Panc1 (cell line): ENCODE measurements at places on chromosomes 3 and 15.
A peak's percentile ranks its signal among the peaks of the same experiment; 100 is the strongest.

- DNase-seq = no peak
Observed at GRCh38 chr15:68639926-68640600, 61.3 kb downstream of the CORO2B start.

- DNase-seq = no peak
Observed at GRCh38 chr15:26634319-26634718, 138.5 kb downstream of the GABRB3 start.

- no peak for DNase-seq
Observed at GRCh38 chr3:193819117-193820010, 226.4 kb downstream of the OPA1 start.

DNA sequence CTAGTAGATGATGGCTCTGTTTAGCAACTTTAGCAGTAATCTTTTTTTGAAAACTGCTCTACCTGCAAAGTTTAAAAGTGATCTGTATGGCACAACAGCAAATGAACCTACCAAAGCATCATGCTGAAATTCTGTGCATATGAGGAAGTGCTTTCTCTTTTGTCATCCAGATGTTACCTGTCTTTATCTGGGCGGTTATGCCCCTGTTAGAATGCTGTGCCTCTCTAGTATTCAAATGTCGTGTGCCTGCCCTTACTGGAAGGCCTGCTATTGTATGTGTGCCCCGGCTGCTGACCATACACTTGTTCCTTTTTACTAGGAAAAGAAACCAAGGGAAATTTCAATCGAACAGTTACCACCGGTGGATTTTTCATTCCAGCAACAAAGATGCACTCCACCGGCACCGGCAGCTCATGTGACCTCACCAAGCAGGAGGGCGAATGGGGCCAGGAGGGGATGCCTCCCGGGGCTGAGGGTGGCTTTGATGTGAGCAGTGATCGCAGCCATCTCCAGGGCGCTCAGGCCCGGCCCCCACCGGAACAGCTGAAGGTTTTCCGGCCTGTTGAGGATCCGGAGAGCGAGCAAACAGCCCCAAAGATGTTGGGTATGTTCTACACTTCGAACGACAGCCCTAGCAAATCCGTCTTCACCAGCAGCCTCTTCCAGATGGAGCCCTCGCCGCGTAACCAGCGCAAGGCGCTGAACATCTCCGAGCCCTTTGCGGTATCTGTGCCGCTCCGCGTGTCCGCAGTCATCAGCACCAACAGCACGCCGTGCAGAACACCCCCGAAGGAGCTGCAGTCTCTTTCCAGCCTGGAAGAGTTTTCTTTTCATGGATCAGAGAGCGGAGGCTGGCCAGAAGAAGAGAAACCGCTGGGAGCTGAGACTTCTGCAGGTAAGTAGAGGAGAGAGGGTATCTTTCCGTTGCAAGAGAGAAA is 61.6 kb downstream of the TMEM39A start:
- no peak for DNase-seq

GRCh38 chr3:195352895-195353488 is 82.0 kb upstream of the XXYLT1 start:
- DNase-seq = peak; percentile 69

DNA sequence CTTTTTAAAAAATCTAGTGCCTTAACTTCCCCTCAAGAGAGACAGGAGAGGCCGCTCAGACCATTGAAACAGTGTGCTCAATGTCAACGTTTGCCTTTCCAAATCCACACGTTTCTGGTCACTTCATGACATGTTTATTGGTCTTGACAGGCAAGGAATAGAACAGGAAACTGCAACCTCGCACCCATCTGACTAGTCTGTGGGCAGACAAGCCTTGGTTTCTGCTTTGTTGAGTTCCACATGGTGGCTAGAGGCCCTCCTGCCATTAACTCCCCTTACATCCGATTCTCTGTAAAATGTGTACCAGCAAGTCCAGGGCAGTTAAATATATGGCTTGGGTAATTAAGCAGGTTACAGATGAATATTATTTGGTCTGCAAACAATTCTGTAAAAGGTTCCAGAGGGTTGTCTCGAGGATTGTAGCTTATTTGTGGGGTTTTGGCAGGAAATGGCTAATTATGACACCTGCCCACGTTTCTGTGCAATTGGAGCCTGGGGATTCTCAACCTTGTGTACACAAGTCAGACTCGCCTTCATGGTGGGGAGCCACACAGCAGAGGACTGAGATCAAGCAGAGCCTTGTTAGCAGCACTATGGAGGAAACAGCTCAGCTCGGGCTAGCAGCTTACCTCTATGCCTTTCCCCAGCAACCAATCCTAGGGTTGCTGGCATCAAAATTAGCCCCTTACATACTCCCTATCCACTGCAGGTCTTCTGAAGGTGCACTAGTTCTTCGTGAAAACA is 317.5 kb upstream of the IGF1R start:
- DNase-seq = no peak

DNA sequence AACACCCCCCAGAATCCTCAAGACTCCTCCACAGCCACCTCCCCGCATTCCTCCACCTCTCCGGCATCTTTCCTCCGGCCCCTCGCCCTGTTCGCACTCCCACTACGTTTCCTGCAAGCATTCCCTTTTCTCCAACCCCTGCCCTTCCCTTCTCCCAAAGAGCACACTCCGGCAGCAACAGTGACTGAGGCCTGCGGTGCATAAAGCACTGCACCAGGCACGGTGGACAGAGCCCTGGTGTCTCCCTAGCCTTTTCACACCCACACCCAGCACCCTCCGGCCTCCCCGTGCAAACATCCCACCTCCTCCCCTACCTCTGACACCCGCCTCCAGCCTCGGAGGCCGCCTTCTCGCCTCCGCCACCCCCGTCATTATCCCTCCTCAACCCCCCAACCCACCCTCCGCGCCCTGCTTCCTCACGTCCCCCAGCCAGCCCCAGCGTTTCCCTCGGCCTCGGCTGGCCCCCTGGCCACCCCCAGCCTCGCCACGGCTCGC is 577 bp downstream of the ZNF148 start:
- no peak for DNase-seq

GRCh38 chr15:35751413-35752133 is 205.6 kb upstream of the DPH6 start:
- DNase-seq = peak; percentile 50

GRCh38 chr3:98732286-98733052 is 30.7 kb upstream of the ST3GAL6 start:
- no peak for DNase-seq

DNA sequence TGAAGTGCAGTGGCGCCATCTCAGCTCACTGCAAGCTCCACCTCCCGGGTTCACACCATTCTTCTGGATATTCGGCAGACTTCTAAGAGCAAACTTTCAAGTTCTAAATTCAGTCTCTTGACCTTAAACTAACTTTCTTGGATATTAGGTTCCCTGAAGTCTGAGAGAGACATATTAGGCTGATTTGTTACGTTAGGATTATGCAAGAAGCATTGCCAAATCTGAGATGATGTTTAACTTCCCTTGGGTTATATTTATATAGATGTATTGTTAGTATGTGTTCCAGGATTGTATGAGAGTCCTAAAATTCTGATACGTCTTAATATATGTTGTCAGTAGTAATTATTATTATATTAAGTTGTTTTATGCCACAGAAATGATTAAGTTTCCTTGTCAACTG is 80.1 kb downstream of the SLC6A1 start:
- no peak for DNase-seq

- no peak for DNase-seq
Observed at GRCh38 chr3:26084629-26085028, 294.7 kb downstream of the OXSM start.

DNA sequence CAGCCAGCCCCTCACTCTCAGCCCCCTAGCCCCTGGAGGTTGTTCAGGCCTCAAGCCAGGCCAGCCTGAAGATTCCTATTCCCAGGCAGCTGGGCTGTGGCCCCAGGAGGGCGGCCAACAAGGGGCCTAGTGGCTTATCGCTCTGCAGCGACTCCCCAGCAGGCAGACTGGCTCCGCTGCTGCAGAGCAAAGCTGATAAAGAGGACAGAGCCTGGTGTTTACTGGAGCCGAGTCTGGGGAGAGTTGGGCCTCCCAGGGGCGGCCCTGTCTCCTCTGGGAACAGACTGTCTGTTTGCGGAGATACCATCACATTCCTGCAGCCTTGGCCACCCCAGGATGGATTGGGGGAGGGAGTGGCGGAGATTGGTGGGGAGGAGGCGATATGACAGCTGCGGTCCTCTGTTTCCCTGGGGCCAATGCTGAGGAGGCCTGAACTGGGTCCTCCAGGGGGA is 22.4 kb upstream of the SMAD6 start:
- no peak for DNase-seq

- no peak for DNase-seq
Observed at GRCh38 chr3:41974223-41974622, 12.3 kb upstream of the ULK4 start.

- DNase-seq = no peak
Observed at GRCh38 chr3:123750659-123751420, 133.3 kb downstream of the MYLK start.

- no peak for DNase-seq
Observed at GRCh38 chr15:83164771-83165404, 42.7 kb downstream of the HDGFL3 start.

DNA sequence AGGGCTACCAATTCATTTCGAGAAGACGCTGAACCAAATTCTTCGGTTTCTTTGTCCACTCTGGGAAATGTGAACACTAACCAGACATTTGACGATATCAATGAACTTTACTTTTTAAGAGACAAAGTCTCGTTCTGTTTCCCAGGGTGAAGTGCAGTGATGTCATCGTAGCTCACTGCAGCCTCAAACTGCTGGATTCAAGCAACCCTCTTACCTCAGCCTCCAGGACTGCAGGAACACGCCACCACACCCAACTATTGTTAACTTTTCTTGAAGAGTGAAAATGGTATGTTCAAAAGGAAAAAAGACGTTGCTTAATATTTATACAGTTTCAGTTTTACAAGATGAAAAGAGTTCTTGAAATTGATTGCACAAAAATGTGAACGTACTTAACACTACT is 30.6 kb downstream of the MB21D2 start:
- peak; percentile 74 for DNase-seq

- DNase-seq = no peak
Observed at GRCh38 chr3:18443665-18444594, 18.8 kb upstream of the SATB1 start.

DNA sequence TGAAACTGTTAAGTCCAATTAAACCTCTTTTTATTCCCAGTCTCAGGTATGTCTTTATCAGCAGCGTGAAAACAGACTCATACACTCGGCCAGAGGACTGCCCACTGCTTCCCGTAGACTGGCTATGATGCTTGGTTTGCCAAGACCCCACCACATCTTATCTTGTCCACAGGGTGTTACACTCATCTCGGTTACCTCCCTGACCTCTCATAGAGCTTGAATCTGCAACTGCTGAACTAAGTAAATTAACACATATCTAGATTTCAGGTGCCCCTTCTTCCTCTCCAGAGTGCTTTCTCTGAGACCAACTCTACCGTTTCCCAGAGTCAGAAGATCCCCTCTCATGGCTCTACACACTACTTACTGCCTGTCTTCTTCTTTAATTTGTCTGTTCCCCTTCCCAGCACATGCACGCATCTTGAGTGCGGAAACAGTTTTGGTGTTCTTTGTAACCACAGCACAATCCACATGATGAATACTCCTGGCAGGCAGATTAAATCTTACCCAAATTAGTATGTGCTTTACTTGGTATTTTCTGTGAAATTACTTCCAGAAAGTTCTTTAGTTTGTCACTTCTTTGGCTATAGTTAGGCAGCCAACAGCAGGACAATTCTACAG is 49.7 kb downstream of the CD200 start:
- no peak for DNase-seq

- DNase-seq = no peak
Observed at GRCh38 chr15:100902436-100903167, 16.6 kb upstream of the LRRK1 start.

- no peak for DNase-seq
Observed at GRCh38 chr15:62430552-62430951, 265.5 kb upstream of the C2CD4B start.
